ENCODE measurements at places on chromosomes 1 and 21.

DNA sequence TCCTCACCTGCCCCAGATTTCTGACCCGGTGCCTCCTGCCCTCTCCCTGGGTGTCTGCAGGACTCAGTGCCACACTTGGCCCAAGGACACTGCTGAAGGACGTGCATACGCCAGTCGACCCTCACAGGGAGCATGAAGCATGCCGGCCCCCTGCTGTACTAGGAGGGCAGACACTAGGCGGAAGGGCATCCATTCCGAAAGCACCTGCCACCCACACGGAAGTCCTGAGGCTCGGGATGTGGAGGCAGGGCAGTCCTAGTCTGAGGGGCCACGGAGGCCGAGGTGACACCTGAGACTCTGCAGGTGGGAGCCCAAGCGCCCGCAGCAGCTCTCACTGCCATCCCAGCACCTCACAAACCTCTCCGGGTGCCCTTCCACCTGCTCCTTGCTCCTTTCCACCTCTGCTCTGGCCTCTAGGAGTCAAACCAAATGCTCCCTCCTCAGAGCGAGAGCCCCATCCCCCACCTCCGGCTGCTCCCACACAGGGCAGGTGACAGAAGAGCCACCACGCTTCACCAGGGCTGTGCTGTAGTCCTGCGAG, 2.4 kb downstream of the NPHP4 start:
- DNase-seq: no peak

- DNase-seq: no peak
Observed at GRCh38 chr1:89600451-89601224, 32.3 kb upstream of the LRRC8C start.

GRCh38 chr1:21749859-21750468, 33.0 kb downstream of the USP48 start:
- DNase-seq: no peak

- no peak for DNase-seq
Observed at GRCh38 chr1:65253800-65254319, 55.5 kb upstream of the DNAJC6 start.

DNA sequence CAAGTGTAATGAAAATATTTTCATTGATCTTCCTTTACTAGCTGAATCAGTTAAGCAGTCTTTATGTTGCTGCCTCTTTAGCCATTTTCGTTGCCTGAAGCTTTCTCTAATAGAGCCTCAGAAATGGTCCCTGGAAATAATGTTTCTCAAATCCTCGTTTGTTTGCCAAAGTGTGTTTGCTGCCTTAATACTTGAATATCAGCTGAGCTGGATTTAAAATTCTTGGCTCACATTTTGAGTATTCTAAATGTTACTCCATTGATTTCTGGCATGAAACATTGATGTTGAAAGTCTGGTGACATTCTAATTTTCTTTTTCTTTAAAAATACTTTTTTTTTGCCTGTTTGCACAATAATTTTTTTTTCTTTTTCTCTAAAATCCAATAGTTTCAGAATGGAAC, 84.6 kb upstream of the SERBP1 start:
- DNase-seq: no peak

DNA sequence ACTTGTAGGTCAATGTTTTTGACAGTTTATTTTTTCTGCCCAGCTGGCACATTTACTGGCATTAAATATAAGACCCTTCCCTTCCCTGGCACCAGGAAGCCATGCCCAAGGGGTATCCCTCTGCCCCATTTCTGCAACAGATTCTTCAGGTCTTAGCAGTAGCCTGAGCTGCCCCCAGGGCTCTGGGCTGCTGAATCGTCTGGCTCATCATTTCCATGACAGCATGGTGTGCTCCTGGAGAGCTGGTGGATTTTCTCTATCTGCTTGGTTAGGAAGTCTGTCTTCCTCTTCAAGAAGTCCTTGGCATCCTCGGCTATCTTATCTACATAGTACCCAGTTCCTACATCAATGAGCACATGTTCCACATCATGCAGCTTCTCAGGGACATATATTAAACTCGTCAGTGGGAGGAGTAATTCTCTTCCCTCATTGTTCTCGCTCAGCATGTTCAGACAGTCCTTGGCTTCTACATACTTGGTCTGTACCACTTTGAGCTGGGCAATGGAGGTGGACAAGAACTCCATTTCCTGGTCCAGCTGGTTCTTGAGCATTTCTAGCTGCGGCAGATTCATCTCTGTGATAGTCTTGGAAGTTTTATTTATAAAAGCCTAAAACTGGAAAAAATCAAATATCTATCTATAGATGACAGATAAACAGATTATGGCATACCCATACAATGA, 23.5 kb downstream of the MIA3 start:
- DNase-seq: no peak

DNA sequence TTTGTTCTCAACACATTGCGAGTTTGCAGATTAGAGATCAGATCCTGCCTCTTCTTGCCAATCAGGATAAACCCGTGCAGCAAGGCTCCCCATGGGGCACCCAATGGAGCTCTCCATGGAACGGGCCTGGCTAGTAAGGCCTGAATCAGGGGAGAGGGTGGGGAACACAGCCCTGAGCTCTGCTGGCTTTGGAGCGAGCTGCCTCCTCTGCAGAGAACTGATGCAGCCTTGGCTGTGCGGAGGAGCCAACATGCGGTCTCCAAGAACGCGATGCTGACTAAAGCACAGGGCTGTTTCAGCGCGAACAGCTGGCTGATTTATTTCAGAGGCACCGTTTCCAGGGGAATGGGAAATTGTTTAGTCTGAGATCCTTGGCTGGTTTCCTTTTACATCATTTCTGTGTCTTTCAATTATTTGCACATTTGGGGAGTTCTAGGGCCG, 139.7 kb downstream of the TSEN15 start:
- no peak for DNase-seq

GRCh38 chr1:245876586-245876985, 630.5 kb downstream of the SMYD3 start:
- DNase-seq: no peak

GRCh38 chr1:160083968-160084770, 2.8 kb downstream of the KCNJ9 start:
- DNase-seq: peak; percentile 82

DNA sequence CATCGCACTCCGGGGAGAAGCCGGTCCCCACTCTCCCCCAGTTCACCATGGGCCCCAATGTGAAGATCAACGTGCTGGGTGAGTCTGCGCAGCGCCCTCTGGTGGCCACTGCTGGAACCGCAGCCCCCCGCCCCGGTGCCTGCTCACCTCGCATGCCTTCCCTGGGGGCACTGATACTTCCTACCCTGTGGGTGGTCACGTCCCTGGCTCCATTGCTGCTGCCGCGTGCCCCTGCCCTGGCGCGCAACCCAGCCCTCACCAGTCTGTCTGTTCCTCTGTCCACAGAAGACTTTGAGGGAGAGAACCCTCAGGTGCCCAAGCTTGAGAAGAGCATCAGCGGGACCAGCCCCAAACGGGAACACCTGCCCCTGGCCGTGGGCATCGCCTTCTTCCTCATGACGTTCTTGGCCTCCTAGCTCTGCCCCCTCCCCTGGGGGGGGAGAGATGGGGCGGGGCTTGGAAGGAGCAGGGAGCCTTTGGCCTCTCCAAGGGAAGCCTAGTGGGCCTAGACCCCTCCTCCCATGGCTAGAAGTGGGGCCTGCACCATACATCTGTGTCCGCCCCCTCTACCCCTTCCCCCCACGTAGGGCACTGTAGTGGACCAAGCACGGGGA, 7.6 kb downstream of the EFNA3 start:
- DNase-seq: peak; percentile 83
